ENCODE measurements at places on chromosomes 16 and 17.

DNA sequence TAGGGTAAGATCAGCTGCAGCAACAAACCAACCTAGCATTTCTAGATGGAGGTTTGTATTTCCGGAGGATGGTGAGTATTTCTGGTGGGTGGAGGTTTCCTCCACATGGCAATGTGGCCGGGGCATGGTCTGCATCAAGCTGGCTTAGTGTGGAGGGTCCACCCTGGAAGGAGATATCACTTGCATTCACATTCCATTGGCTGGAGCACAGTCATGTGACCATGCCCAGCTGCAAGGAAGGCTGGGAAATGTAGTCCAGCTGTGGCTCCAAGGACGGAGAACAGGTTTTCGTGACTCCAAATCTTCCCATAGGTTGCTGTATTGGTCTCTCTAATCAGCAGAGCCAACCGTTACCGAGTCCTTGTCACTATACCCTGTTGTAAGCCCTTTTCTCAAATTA is 68.7 kb downstream of the RAI1 start:
- H3K4me1 ChIP-seq: peaks cover 65% of the 10 kb centered on the region
- DNase-seq: peak; percentile 57
- no peaks in the 10 kb centered on the region for H3K36me3 ChIP-seq
- H3K27ac ChIP-seq: peak overlapping the region; percentile 91
- peak overlapping the region; percentile 75 for H3K4me3 ChIP-seq

DNA sequence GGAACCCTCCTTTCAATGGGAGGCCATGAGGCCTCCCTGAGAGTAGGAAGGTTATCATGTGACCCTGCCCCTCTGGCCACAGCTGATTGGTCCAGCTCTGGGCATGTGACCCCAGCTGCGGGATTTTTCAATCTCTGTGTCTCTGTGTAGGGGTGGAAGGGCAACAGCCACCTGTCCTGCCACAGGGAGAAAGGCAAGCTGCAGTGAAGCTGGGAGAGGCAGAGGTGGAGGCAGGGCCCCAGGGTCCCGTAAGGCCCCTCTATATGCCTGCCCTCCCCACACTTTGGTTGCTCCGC is 10.9 kb downstream of the DNAAF8 start:
- H3K4me1 ChIP-seq: peaks cover 33% of the 10 kb centered on the region
- H3K27ac ChIP-seq: no peak overlapping the region
- no peak overlapping the region for H3K4me3 ChIP-seq
- H3K36me3 ChIP-seq: no peaks in the 10 kb centered on the region

- peaks cover 57% of the 10 kb centered on the region for H3K4me1 ChIP-seq
- H3K36me3 ChIP-seq: peaks cover 45% of the 10 kb centered on the region
- H3K4me3 ChIP-seq: peak overlapping the region; percentile 77
- H3K27ac ChIP-seq: peak overlapping the region; percentile 94
- peak; percentile 23 for DNase-seq
These were observed 24.5 kb downstream of the PIK3R5 start for GRCh38 chr17:8940866-8941471.

DNA sequence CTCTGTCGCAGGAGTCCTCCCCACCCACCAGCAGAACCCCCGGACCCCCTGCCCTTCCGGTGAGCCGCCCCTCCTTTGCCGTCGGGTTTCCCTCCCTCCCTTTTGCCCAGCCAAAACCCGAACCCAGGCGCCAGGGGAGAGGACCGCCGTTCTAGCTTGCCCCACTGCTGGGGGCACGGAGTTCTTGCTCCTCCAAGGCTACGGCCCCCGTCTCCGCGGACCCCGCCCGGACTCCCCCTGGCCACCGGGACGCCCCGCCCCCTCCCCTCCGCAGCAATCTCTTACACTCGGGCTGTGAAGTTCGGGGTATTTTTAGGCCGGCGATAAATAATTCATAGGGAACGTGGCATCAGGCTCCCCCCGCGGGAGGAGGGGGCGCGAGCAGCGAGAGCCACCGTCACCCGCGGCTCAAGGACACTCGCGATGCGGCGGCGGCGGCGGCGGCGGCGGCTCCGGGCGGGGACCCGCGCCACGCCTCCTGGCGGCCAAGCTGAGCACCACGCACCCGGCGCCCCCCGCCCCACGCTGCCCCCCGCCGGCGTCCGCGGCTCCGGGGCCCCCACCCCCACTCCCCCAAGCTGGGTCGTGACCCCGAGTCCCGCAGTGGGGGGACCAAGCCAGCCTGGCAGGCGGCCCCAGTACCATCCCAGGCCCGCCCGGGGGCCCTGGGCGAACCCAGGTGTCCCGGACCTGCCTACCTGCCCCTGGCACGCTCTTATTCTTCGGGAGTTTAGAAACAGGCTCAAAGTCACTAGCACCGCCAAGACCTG is at the start of gene GRIN2C:
TSS of gene GRIN2C (minus strand) at position 427 of the 770 bp plus-strand sequence. CDS start 4,793 bp downstream, outside the sequence.
- H3K36me3 ChIP-seq: no peaks in the 10 kb centered on the region
- peaks cover 49% of the 10 kb centered on the region for H3K27me3 ChIP-seq
- no peak for DNase-seq
- H3K27ac ChIP-seq: peak within 1 kb of the TSS; percentile 48
- peaks cover 3% of the 10 kb centered on the region for H3K4me1 ChIP-seq
- peak within 1 kb of the TSS; percentile 72 for H3K4me3 ChIP-seq

- H3K27me3 ChIP-seq: no peaks in the 10 kb centered on the region
- no peak for DNase-seq
- no peaks in the 10 kb centered on the region for H3K36me3 ChIP-seq
- H3K4me1 ChIP-seq: peaks cover 38% of the 10 kb centered on the region
- H3K4me3 ChIP-seq: no peak overlapping the region
- no peak overlapping the region for H3K27ac ChIP-seq
These were observed 93.3 kb upstream of the TNRC6C start for GRCh38 chr17:77865112-77865611.

- H3K4me1 ChIP-seq: peaks cover 54% of the 10 kb centered on the region
- H3K27ac ChIP-seq: no peak overlapping the region
- H3K36me3 ChIP-seq: no peaks in the 10 kb centered on the region
- no peak for DNase-seq
- H3K27me3 ChIP-seq: no peaks in the 10 kb centered on the region
These were observed 88.8 kb upstream of the TNRC6C start for GRCh38 chr17:77869665-77870132.

- peaks cover 5% of the 10 kb centered on the region for H3K27me3 ChIP-seq
- no peak for DNase-seq
- H3K4me3 ChIP-seq: no peak overlapping the region
- peaks cover 21% of the 10 kb centered on the region for H3K4me1 ChIP-seq
These were observed 28.3 kb upstream of the BHLHA9 start for GRCh38 chr17:1241929-1242328.

GRCh38 chr16:69424935-69425784 is 741 bp downstream of the CYB5B start:
- H3K27me3 ChIP-seq: no peaks in the 10 kb centered on the region
- peaks cover 40% of the 10 kb centered on the region for H3K36me3 ChIP-seq
- H3K4me3 ChIP-seq: peak overlapping the region; percentile 93
- peak overlapping the region; percentile 94 for H3K27ac ChIP-seq
- DNase-seq: no peak
- H3K4me1 ChIP-seq: peaks cover 15% of the 10 kb centered on the region

DNA sequence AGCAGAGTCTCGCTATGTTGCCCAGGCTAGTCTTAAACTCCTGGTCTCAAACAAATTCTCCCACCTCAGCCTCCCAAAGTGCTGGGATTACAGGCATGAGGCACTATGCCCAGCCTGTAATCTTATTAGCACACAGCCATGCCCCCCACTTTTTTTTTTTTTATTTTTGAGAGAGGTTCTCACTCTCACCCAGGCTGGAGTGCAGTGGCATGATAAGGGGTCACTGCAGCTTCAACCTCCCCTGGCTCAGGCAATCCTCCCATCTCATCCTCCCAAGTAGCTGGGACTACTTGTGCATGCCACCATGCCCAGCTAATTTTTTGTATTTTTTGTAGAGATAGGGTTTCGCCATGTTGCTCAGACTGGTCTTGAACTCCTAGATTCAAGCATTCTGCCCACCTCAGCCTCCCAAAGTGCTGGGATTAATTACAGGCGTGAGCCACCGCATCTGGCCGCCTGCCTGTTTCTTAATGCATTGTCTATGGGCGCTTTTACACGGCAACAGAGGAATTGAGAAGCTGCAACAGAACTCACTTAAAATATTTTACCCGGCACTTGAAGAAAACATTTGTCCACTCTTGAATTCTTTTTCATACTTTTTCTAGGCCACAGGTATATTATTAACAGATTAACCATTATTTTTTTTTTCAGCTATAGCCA is 8.8 kb upstream of the CEP20 start:
- H3K4me3 ChIP-seq: no peak overlapping the region
- H3K36me3 ChIP-seq: no peaks in the 10 kb centered on the region
- H3K27ac ChIP-seq: no peak overlapping the region

DNA sequence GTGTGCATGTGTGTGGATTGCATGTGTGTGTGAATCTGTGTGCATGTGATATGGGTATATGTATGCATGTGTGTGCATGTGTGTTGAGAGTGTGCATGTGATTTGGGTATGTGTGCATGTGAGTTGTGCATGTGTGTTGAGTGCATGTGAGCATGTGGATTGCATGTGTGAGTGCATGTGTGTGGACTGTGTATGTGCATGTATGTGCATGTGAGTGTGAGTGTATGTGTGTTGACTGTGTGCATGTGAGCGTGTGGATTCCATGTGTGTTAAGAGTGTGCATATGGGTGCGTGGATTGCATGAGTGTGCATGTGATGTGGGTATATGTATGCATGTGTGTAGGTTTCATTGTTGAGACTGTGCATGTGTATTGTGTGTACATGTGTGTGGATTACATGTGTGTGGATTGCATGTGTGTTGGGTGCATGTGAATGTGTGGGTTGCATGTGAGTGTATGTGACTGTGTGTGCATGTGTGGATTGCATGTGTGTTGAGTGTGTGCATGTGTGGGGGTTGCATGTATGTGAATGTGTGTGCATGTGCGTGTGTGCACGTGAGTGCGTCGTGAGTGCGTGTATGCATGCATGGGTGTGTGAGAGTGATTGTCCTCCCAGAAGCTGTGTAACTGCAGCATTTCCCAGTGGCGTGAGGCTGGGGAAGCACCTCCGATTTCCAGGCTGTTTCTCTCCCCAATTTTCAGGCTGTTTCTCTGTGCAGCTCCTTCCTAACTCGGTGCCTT is 19.4 kb downstream of the C1QTNF1 start:
- H3K27me3 ChIP-seq: peaks cover 16% of the 10 kb centered on the region
- no peaks in the 10 kb centered on the region for H3K36me3 ChIP-seq
- no peak for DNase-seq

- peaks cover 28% of the 10 kb centered on the region for H3K36me3 ChIP-seq
- H3K27me3 ChIP-seq: no peaks in the 10 kb centered on the region
- no peaks in the 10 kb centered on the region for H3K4me1 ChIP-seq
- H3K27ac ChIP-seq: no peak overlapping the region
These were observed 10.9 kb upstream of the COPRS start for GRCh38 chr17:31869797-31870568.

DNA sequence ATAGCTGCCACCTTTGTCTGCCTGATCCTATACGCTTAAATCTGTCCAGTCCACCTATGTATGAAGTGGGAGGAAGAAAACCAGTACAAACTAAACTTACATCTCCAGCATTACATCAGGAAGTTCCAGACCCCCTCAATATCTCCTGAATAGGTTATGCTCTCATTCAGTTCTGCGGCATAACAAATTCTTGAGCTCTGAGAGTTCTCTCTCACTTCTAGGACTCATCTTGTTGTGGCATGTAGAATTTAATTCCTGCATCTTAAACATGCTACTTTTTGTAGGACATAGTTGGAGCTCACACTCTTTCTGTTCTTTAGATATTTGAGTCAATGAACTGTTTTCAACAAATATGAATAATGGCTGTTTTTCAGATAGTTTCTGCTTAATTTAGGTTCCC is 662.5 kb downstream of the CDH11 start:
- no peaks in the 10 kb centered on the region for H3K27me3 ChIP-seq
- H3K4me3 ChIP-seq: no peak overlapping the region
- peaks cover 4% of the 10 kb centered on the region for H3K36me3 ChIP-seq
- no peak overlapping the region for H3K27ac ChIP-seq
- no peaks in the 10 kb centered on the region for H3K4me1 ChIP-seq

- H3K36me3 ChIP-seq: no peaks in the 10 kb centered on the region
- DNase-seq: no peak
These were observed 306.3 kb downstream of the CNTNAP4 start for GRCh38 chr16:76583466-76583865.

DNA sequence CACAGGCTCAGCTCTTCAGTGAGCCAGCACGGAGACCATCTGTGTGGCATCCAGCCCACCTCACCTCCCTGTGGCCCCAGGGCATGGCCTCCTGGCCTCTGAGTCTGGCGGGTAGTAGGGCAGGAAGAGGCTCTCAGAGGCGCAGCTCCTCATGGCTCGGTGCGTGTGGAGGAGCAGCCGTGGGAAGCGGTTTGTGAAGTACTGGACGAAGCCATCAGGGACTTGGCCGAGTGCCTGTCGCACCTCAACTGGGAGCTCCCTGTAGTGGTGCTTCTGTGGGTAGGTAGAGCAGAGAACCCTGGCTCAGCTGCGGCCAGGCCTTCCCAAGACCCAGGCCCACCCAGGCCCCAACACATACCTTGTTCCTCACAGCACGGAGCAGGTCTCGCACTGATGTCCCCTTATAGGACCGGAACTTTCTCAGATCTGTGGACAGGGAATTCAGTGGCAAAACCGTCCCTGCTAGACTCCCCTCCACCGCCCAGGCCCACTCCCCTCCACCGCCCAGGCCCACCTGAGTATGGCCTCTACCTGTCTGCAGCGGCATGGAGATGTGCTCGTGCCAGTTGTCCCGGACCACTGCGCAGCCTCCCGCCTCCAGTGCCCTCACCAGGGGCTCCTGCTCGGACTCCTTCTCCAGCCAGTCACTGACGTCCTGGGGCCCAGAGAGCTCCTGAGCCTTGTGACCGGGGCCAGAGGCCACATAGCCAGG is 12.2 kb downstream of the PLK1 start:
- DNase-seq: no peak
- no peak overlapping the region for H3K27ac ChIP-seq
- peaks cover 37% of the 10 kb centered on the region for H3K36me3 ChIP-seq
- H3K27me3 ChIP-seq: peaks cover 4% of the 10 kb centered on the region

GRCh38 chr17:50547035-50547735 is at the start of gene SPATA20:
TSS of gene SPATA20 (plus strand) at chr17:50547174. CDS start at chr17:50547209, 35 bp downstream.
- peaks cover 23% of the 10 kb centered on the region for H3K4me1 ChIP-seq
- H3K36me3 ChIP-seq: no peaks in the 10 kb centered on the region
- peak within 1 kb of the TSS; percentile 88 for H3K27ac ChIP-seq

- peaks cover 45% of the 10 kb centered on the region for H3K36me3 ChIP-seq
- H3K4me1 ChIP-seq: peaks cover 8% of the 10 kb centered on the region
- DNase-seq: no peak
- H3K27ac ChIP-seq: no peak overlapping the region
- no peaks in the 10 kb centered on the region for H3K27me3 ChIP-seq
These were observed 93.4 kb downstream of the NCOR1 start for GRCh38 chr17:16121915-16122314.

DNA sequence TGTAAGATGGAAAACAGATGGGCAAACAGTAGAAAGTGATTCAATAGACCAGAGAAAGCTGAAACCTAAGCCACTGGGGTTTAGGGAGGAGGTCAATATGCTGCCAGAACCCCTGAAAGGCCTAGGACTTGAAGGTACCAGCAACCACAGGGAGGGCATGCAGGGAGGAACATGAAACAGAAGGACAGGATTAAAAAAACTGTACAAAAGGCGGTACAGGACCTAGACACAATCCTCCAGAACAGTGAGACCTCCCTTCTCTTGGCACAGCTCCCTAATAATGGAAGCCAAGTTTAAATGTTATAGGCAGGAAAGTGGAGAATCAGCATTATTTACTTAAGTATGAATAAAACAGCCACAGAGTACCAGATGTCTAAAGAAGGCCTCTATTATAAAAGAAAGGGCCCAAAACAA is 105.5 kb downstream of the SPAG9 start:
- peaks cover 62% of the 10 kb centered on the region for H3K36me3 ChIP-seq
- no peaks in the 10 kb centered on the region for H3K27me3 ChIP-seq
- no peak overlapping the region for H3K27ac ChIP-seq

GRCh38 chr17:63445571-63445953 is 544 bp downstream of the CYB561 start:
- H3K27ac ChIP-seq: peak overlapping the region; percentile 76
- H3K27me3 ChIP-seq: no peaks in the 10 kb centered on the region
- peaks cover 25% of the 10 kb centered on the region for H3K4me1 ChIP-seq
- DNase-seq: peak; percentile 74
- no peaks in the 10 kb centered on the region for H3K36me3 ChIP-seq

- H3K27ac ChIP-seq: no peak overlapping the region
- H3K4me3 ChIP-seq: no peak overlapping the region
- DNase-seq: no peak
- no peaks in the 10 kb centered on the region for H3K36me3 ChIP-seq
These were observed 323.7 kb upstream of the CDH11 start for GRCh38 chr16:65445313-65446260.

All from naive thymus-derived CD8-positive, alpha-beta T cell (primary cell).